WTC11 (cell line): ENCODE measurements at places on chromosomes 7 and 10. TPM values are rescaled to one million over a fixed set of nuclear protein-coding genes. Genes with fewer than 3 reads are reported as not detected.

Gene COBL
- total RNA-seq = 36.5 to 49.8 TPM (median 48.1 TPM) in 3 replicates

Gene NYAP1
- total RNA-seq = 6.2 to 7.6 TPM (median 6.7 TPM) in 3 replicates

Gene FIS1
- 121 to 123 TPM (median 122 TPM) in 3 replicates for total RNA-seq

Gene TIAL1
- total RNA-seq = 170 to 178 TPM (median 176 TPM) in 3 replicates

Gene CALHM3
- 0.13 to 0.18 TPM (median 0.16 TPM) in 3 replicates for total RNA-seq

Gene GPR37
- total RNA-seq = 10.9 to 20.4 TPM (median 11.3 TPM) in 3 replicates

Gene ANKRD22
- not detected in 3 replicates for total RNA-seq

Gene NUTM2E
- total RNA-seq = 0.07 to 0.25 TPM (median 0.15 TPM) in 3 replicates

Gene ADRB1
- total RNA-seq = 0.27 to 0.35 TPM (median 0.30 TPM) in 3 replicates

- no peaks in the 10 kb centered on the region; the same call in 1 of the 2 replicates for H3K36me3 ChIP-seq
- H3K4me1 ChIP-seq = peaks cover 18% of the 10 kb centered on the region
- DNase-seq = no peak
- H3K27ac ChIP-seq = no peak overlapping the region
- no peak overlapping the region for H3K4me3 ChIP-seq
These were observed 428.4 kb downstream of the ARL4A start for GRCh38 chr7:13115855-13116254.

GRCh38 chr7:22604246-22604645, 104.3 kb upstream of the STEAP1B start:
- H3K27ac ChIP-seq = no peak overlapping the region
- no peaks in the 10 kb centered on the region for H3K27me3 ChIP-seq

GRCh38 chr7:44403176-44403759, 77.9 kb upstream of the CAMK2B start:
- H3K27me3 ChIP-seq = no peaks in the 10 kb centered on the region
- no peak overlapping the region for H3K27ac ChIP-seq
- H3K4me3 ChIP-seq = no peak overlapping the region
- H3K4me1 ChIP-seq = peaks cover 14% of the 10 kb centered on the region
- H3K36me3 ChIP-seq = peaks cover 6% of the 10 kb centered on the region; the same call in 1 of the 2 replicates

DNA sequence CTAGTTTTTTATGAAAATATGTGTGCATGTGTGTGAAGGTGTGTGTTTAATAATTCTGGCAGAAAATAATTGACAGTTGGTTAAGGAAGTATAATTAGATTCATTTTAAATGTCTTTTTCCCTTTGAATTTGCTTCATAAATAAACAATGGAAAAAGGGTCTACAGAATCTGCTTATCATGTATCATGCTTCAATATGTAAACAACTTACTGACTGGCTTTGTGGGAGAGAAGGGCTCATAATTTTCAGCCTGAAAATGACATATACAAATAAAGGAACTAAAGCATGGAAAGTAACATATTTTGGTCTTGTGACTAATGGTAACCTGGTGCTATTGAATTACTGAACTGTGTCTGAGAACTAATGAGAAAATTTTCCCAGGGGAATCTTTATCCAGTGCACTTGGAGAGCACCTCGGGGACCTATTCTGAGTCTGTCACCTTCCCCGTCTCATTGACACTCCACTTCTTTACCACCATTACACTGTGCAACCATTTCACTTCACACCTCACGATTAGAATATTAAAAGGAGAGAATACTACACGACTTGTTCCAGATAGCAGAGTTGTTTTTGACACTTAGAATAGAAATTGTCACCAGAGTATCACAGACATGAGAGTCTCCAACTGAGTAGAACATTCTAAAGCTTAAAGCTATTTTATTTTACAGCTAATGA, 298.6 kb downstream of the TFEC start:
- DNase-seq = no peak
- no peak overlapping the region for H3K27ac ChIP-seq
- H3K27me3 ChIP-seq = no peaks in the 10 kb centered on the region
- H3K36me3 ChIP-seq = no peaks in the 10 kb centered on the region; the same call in 1 of the 2 replicates
- H3K4me3 ChIP-seq = no peak overlapping the region
- H3K4me1 ChIP-seq = peaks cover 8% of the 10 kb centered on the region

DNA sequence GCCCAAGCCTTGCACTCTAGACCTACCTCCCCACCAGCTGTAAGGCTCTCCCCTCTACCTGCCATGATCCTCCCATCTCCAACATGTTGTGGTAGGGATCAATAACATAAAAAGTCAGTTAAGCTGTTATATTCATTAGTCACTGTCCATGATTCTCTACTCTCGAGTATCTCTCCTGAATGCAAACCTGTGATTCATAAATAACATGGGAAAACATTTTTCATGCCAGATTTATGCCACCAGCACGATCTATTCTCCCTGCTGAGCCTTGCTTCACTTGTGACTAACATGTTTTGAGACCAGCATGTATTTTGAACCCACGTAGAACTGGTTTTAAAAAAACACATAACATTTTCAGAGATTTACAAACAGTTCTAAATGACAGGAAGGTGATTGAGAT, 30.3 kb downstream of the TMEM168 start:
- H3K4me3 ChIP-seq = no peak overlapping the region
- H3K27me3 ChIP-seq = no peaks in the 10 kb centered on the region
- DNase-seq = no peak
- H3K36me3 ChIP-seq = no peaks in the 10 kb centered on the region

- no peak for DNase-seq
- no peaks in the 10 kb centered on the region for H3K36me3 ChIP-seq
- H3K4me3 ChIP-seq = no peak overlapping the region
- H3K4me1 ChIP-seq = no peaks in the 10 kb centered on the region
- no peak overlapping the region for H3K27ac ChIP-seq
- no peaks in the 10 kb centered on the region for H3K27me3 ChIP-seq
These were observed 223.6 kb upstream of the SEMA3E start for GRCh38 chr7:83872501-83872900.

DNA sequence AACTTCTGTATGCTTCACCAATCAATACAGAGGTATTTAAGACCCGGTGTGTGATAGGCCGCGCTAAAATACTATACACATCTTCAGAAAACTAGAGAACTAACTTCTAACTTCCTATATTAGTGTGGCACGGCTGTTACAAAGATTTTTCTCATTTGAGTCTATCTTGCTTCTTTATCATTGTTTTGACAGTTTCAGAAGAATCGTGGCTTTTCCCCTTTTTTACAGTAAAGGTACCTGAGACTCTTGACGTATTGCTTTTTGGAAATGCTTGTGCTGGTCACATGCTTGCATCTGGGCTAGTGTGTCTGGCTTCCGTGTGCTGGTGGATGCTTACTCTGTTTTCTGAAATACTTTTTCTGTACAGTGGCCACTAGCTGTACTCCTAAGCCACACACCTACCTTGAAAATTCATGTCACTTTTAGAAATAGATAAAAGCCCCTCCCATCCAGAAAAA, 12.7 kb downstream of the IKZF1 start:
- peaks cover 9% of the 10 kb centered on the region; the same call in 1 of the 2 replicates for H3K27me3 ChIP-seq
- H3K4me3 ChIP-seq = no peak overlapping the region
- H3K4me1 ChIP-seq = peaks cover 65% of the 10 kb centered on the region
- no peaks in the 10 kb centered on the region for H3K36me3 ChIP-seq
- DNase-seq = no peak

DNA sequence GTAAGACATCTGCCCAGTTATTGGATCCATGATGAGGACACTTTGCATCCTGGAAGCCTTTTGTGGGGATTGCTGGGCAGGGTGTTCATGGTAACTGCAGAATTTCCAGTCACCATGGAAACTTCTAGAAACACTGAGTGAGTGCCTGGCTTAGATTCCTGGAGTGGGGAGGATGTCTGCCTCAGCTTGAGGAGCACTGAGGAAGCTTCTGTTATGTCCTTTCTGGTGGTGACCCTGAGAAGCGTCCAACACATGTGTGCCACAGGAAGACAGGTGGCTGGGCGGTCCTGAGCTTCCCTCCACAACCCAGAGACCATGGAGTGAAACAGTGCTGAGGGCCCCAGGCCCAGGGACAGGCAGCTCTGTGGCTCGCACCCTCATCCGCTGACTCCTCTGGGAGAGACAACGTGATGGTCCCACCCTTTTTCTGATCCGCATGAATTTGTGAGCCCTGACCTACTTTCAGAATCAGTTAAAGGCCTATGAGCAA, 191.8 kb upstream of the CXCL12 start:
- DNase-seq = no peak
- no peaks in the 10 kb centered on the region for H3K36me3 ChIP-seq
- H3K27me3 ChIP-seq = no peaks in the 10 kb centered on the region
- no peak overlapping the region for H3K27ac ChIP-seq
- no peak overlapping the region for H3K4me3 ChIP-seq

- H3K36me3 ChIP-seq = no peaks in the 10 kb centered on the region
- H3K27ac ChIP-seq = no peak overlapping the region
- 0 out of 2 replicates have a peak, but pooled peaks cover 4% of the 10 kb centered on the region for H3K4me1 ChIP-seq
- no peak for DNase-seq
These were observed 134.5 kb downstream of the PPP1R3A start for GRCh38 chr7:113784316-113784715.

- H3K27ac ChIP-seq = no peak overlapping the region
- no peaks in the 10 kb centered on the region for H3K4me1 ChIP-seq
- H3K4me3 ChIP-seq = no peak overlapping the region
- H3K36me3 ChIP-seq = peaks cover 50% of the 10 kb centered on the region
- no peaks in the 10 kb centered on the region for H3K27me3 ChIP-seq
These were observed 21.5 kb downstream of the ASB13 start for GRCh38 chr10:5644930-5645329.

DNA sequence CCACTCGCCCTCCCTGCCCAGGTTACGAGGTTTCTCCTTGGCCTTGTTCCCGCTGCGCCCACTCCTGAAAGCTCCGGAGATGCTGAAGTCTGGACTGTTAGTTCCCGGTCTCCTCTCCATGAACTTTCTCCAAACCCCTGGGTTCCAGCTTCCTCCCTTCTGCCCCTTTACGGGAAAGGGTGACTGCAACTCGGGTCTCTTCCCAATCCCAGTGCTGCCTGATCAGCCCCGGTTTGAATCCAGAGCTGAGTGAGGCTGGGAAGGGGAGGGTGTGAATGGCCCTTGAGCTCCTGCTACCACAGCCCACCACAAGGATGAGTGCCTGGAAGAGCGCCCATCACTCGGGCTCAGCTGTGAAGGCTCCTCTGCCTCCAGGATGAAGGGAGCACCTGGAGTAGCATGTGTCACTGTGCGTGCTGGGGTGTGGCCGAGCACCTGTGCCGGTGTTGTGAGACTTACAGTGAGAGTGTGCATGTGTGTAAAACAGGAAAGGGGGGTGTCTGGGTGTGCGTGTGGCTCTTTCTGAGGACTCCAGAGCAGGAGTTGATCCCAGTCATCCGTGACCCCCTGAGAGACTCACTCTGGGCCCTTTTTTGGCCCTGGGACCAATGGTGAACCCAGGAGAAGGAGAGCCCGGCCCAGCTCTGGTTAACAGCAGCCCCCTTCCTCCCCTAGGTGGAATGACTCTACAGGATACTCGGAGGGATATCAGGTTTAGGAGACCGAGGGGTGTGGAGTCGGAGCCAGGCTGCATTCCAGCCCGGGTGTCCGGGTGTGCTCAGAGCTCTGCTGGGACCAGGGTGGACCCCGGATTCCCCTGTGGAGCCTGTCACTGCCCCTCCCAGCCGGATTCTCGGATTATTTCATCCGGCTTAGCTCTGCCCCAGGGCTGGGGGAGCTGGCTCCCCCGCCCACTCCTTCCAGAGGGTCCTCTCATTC, 1.1 kb upstream of the ZNF467 start:
- DNase-seq = no peak
- no peak overlapping the region for H3K27ac ChIP-seq
- H3K4me1 ChIP-seq = peaks cover 15% of the 10 kb centered on the region
- peak overlapping the region; percentile 78 for H3K4me3 ChIP-seq
- peaks cover 54% of the 10 kb centered on the region for H3K27me3 ChIP-seq

- H3K27me3 ChIP-seq = no peaks in the 10 kb centered on the region
- H3K4me3 ChIP-seq = no peak overlapping the region
These were observed 242.1 kb upstream of the PTN start for GRCh38 chr7:137585591-137585990.

- no peak for DNase-seq
- no peaks in the 10 kb centered on the region for H3K36me3 ChIP-seq
- no peak overlapping the region for H3K4me3 ChIP-seq
- peaks cover 14% of the 10 kb centered on the region for H3K4me1 ChIP-seq
These were observed 36.1 kb downstream of the KCNMA1 start for GRCh38 chr10:77601488-77601887.

GRCh38 chr10:34235164-34235832, 579.8 kb downstream of the PARD3 start:
- H3K27ac ChIP-seq = no peak overlapping the region
- H3K36me3 ChIP-seq = no peaks in the 10 kb centered on the region
- H3K4me1 ChIP-seq = peaks cover 23% of the 10 kb centered on the region
- no peak for DNase-seq

- peaks cover 19% of the 10 kb centered on the region for H3K4me1 ChIP-seq
- DNase-seq = no peak
- H3K4me3 ChIP-seq = no peak overlapping the region
- no peaks in the 10 kb centered on the region for H3K36me3 ChIP-seq
- no peak overlapping the region for H3K27ac ChIP-seq
These were observed 234.7 kb downstream of the CREB5 start for GRCh38 chr7:28647076-28647421.

GRCh38 chr7:24472093-24472492, 101.2 kb upstream of the PALS2 start:
- H3K4me1 ChIP-seq = peaks cover 21% of the 10 kb centered on the region
- no peak for DNase-seq
- no peaks in the 10 kb centered on the region; the same call in 1 of the 2 replicates for H3K27me3 ChIP-seq
- H3K36me3 ChIP-seq = no peaks in the 10 kb centered on the region

GRCh38 chr7:139870380-139870779, 41.3 kb downstream of the TBXAS1 start:
- no peak for DNase-seq
- H3K27me3 ChIP-seq = no peaks in the 10 kb centered on the region
- no peak overlapping the region for H3K4me3 ChIP-seq
- H3K36me3 ChIP-seq = no peaks in the 10 kb centered on the region
- no peaks in the 10 kb centered on the region for H3K4me1 ChIP-seq
- H3K27ac ChIP-seq = no peak overlapping the region

- H3K27ac ChIP-seq = no peak overlapping the region
- H3K4me3 ChIP-seq = no peak overlapping the region
- no peaks in the 10 kb centered on the region for H3K36me3 ChIP-seq
- peaks cover 7% of the 10 kb centered on the region for H3K4me1 ChIP-seq
- H3K27me3 ChIP-seq = no peaks in the 10 kb centered on the region
These were observed 274.8 kb upstream of the NRG3 start for GRCh38 chr10:81600185-81600584.

- DNase-seq = no peak
- H3K27me3 ChIP-seq = no peaks in the 10 kb centered on the region
- H3K27ac ChIP-seq = no peak overlapping the region
These were observed 124.6 kb upstream of the GLCCI1 start for GRCh38 chr7:7843972-7844371.
